ENCODE measurements at places on chromosomes 16 and 17. TPM values are rescaled to one million over a fixed set of nuclear protein-coding genes. Genes with fewer than 3 reads are reported as not detected.

The CD300LB gene
- total RNA-seq, result 1.7 TPM

DNA sequence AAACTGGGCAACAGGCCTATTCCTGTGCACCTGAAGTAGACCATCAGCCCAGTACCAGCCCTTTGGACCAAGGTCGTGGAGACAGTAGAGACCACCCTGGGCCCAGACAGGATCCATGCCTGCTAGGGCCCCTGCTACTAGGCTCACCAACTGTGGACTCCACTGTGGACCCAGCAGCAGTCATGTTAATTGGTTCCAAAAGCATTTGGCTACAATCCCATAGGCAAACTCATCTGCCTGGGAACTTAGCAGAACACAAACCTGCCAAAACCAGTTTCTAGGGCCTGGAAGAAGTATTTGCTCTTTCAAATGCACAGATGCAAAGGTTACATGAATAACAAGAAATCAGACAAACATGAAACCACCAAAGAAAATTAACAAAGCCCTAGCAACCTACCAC lies 53.1 kb downstream of the ACSM2A start:
- no peaks in the 10 kb centered on the region for H3K36me3 ChIP-seq
- H3K27me3 ChIP-seq, result no peaks in the 10 kb centered on the region
- DNase-seq, result no peak
- H3K4me1 ChIP-seq, result no peaks in the 10 kb centered on the region

DNA sequence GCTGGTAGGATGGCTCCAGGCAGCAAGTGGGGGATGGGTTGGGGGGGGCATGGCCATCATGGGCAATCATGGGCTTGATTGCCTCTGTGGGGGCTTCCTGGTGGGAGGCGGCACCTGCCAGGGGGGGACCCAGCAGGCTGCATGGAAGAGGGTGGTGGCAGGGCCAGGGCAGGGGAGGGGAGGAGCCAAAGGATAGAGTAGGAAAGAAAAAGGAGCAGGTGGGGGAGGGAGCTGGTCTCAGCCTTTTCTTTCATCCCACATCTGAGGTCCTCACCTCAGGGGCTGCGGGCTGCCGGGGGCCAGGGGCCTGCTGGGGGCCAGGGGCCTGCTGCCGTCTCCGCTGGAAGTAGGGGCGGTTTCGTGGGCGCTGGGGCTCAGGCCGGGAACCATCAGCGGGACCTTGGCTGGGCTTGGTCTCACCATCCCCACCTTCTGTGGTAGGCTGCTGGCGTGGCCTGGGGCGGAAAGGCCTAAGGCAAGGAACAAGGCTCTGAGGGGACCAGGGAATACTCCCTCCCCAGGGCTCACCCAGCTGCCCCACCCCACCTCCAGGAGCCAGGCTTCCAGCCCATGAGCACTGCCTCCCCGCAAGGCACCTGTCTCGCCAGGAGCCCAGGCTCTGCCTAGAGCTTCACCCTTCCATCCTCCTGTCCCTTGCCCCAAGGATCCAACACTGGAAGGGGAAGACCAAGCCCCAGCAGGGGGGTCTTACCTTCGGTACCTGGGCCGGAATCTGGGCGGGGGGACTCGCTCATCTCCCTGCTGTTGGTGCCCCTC lies 5.0 kb downstream of the YBX2 start:
- H3K36me3 ChIP-seq, result peaks cover 15% of the 10 kb centered on the region
- H3K4me1 ChIP-seq, result peaks cover 41% of the 10 kb centered on the region
- H3K27me3 ChIP-seq, result peaks cover 47% of the 10 kb centered on the region
- H3K27ac ChIP-seq, result no peak overlapping the region
- DNase-seq, result no peak
- H3K4me3 ChIP-seq, result no peak overlapping the region

DNA sequence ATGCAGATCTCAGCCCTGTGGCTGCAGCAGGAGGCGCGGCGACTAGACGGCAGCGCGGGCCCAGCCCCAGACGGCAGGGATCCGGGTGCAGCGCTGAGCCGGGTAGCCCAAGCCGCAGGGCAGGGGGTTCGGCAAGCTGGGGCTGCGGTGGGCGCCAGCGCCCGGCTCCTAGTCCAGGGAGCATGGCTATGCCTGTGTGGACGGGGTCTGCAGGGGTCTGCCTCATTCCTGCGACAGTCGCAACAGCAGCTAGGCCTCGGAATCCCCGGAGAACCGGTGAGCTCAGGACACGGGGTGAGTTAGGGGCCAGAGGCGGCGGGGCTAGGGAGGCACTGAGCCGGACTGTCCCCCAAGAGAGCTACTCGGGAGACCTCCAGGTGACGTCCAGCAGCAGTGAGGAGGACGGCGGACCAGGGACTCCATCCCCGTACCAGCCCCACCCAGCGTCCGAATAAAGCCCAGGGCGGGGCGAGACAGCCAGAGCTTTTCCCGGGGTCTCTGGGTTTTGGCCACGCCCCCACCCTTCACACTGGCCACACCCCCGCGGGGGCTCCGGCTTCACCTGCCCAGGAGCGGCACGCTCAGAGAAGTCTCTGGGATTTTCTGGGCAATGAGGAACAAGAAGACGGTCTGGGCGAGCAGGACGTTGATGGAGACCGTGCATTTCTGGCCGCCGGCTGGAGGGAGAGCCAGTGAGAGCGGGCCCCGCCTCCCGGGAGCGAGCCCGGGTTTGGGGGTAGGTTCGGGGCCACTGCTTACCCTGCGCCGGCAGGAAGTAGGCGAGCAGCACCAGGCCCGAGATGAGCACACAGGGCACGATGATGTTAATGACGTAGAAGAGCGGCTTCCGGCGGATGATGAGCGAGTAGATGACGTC lies 1.1 kb downstream of the C17orf107 start:
- no peak for DNase-seq
- peaks cover 20% of the 10 kb centered on the region for H3K36me3 ChIP-seq
- no peaks in the 10 kb centered on the region for H3K27me3 ChIP-seq
- H3K4me1 ChIP-seq, result no peaks in the 10 kb centered on the region

DNA sequence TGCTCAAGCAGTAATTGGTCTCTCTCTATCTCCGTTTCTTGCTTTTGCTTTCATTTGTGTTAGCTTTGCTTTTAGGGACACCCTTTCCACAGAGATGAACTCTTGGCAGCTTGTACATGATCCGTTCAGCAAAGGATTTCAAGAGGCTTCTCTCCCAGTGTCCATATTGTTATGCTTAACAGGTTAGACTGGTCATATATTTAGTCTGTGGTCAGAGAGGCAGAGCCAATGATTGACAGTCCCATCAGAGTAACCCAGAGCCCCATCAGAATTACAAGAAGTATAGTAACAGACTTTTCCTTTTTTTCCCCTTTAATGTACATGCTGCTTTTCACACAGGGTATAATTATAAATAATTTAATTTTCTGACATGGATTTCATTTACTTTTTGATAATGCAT lies 34.4 kb downstream of the GDPD1 start:
- DNase-seq, result no peak
- no peaks in the 10 kb centered on the region for H3K4me1 ChIP-seq
- peaks cover 13% of the 10 kb centered on the region for H3K36me3 ChIP-seq
- H3K27me3 ChIP-seq, result no peaks in the 10 kb centered on the region
- H3K27ac ChIP-seq, result no peak overlapping the region
- H3K4me3 ChIP-seq, result no peak overlapping the region

- H3K4me3 ChIP-seq, result no peak overlapping the region
- DNase-seq, result no peak
- H3K27ac ChIP-seq, result no peak overlapping the region
- H3K27me3 ChIP-seq, result no peaks in the 10 kb centered on the region
- H3K4me1 ChIP-seq, result no peaks in the 10 kb centered on the region
- H3K36me3 ChIP-seq, result no peaks in the 10 kb centered on the region
Measured at GRCh38 chr16:24876231-24876630, 30.5 kb downstream of the SLC5A11 start.

DNA sequence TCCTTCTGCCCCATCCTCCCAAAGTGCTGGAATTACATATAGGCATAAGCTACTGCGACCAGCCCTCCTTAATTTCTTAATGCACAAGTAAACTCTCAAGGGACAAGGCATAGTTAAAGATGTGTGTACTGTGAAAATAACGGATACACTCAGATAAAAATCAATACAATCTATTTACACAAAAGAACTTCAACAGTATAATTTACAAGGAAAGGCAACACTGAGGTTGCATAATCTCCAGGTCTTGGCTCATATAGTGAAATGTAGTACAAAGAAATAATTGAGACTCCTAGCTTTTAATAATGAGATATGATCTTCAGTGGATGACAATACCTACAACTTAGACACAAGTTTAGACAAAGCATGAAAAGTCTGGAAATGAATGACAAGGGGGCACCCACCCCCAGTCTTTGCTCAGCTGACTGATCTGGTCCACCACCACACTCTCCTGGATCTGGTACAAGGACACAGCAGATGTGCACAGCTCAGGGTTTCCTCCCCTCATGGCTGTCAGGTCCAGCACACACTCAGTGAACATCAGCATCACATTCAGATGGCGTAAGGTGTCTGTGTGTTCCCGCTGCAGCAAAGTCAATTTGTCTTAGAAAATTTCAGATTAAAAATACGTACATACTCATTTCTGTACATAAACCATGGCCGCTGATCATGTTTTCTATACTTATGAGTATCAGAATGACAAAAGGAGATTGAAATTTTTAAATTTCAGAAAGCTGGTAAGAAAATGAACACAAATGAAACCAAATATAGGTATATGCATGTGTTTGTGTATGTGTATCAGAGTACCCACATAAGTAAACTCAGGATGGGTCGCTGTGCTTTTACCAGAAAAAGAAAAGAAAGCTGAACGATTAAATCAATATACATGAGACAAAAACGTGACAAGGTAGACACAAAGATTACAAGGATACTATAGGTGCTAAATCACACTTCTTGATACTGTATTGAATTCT lies 33.7 kb upstream of the ALDH3A1 start:
- no peak overlapping the region for H3K27ac ChIP-seq
- H3K36me3 ChIP-seq, result no peaks in the 10 kb centered on the region
- H3K4me3 ChIP-seq, result no peak overlapping the region

DNA sequence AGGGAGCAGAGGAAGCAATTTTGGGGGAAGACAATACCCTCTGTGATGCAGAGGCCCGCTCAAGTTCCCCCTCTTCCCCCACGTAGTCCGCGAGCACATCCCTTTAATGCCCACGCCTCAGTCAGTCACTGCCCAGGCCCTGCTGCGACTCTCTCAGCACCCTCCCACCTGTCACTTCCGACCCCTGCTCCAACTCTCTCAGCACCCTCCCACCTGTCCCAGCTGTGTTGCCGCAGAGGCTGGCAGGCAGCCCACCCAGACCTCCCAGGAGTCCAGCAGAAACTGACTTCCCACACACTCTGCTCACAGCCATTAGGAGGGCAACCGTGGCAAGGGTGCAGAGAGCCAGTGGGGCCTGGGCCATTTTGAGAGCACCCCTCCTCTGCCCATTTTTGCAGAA lies 92.7 kb downstream of the WSCD1 start:
- no peaks in the 10 kb centered on the region for H3K4me1 ChIP-seq
- no peak overlapping the region for H3K4me3 ChIP-seq
- no peak overlapping the region for H3K27ac ChIP-seq
- H3K36me3 ChIP-seq, result no peaks in the 10 kb centered on the region
- DNase-seq, result no peak

GRCh38 chr16:4962716-4963115 lies 4.6 kb downstream of the SEC14L5 start:
- peaks cover 7% of the 10 kb centered on the region for H3K4me1 ChIP-seq
- H3K36me3 ChIP-seq, result no peaks in the 10 kb centered on the region
- H3K4me3 ChIP-seq, result no peak overlapping the region
- DNase-seq, result no peak
- H3K27me3 ChIP-seq, result no peaks in the 10 kb centered on the region
- no peak overlapping the region for H3K27ac ChIP-seq
